SW 1271 (cell line): ENCODE measurements at places on chromosomes 2 and 18.

- DNase-seq: no peak
Measured at GRCh38 chr2:235070063-235070706, 118.4 kb downstream of the SH3BP4 start.

GRCh38 chr2:188345831-188346458 lies 54.3 kb downstream of the GULP1 start:
- no peak for DNase-seq

GRCh38 chr2:231546014-231546715 lies 15.9 kb upstream of the NMUR1 start:
- DNase-seq: no peak

- DNase-seq: no peak
Measured at GRCh38 chr2:27795093-27795834, 23.7 kb downstream of the MRPL33 start.

DNA sequence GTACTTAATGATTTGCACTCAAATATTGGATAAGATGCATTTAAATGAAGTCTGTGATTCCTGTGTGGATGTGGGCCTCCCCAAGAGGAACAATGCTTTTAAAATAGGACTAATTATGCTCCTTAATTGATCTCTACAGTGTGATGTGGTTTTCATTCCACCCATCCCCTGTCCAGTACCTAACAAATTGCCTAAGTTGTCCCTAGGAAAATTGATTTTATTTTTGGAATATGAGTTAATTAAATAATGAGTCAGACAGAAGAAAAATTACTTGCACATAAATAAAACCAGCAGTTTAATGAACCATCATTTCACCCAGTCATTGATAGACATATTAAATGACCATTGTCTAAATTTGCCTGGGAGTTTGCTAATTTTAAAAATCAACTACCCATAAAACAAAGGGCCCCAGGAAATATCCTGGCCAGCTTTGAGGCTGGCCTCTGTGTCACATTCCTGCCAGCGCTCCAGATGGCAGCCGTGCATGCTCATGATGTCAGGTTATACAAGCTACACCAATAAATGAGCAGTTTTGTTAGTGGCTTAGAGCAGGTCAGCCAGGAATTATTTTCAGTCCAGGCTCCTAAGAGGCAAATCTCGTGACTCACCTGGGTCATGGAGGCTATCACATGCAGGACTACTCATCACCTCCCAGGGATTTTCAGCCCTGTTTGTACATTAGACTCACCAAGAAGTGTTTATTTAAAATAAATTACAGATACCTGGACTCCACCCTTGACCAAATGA lies 31.9 kb downstream of the ABHD3 start:
- no peak for DNase-seq

- no peak for DNase-seq
Measured at GRCh38 chr2:200479692-200480265, 30.1 kb downstream of the KCTD18 start.

- DNase-seq: no peak
Measured at GRCh38 chr2:96883306-96883705, 13.4 kb upstream of the SEMA4C start.

DNA sequence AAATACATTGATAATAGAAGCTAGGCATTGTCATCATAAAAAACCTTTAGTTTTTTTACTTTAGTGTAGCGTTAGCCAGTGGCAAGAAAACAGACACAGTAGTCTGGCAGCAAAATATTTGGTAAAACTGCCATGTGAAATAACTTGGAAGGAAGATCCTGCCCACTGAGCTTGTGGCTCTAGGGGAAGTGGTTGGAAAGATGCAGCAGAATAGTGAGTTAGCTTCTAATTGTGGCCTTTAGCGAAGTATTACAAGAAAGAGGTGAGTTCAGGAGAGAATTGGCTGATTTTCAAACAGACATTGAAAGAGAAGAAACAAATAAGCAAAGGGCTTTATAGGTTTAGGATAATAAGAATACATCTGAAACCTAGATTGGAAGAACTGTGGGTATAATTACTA lies 1887.8 kb upstream of the CELF4 start:
- no peak for DNase-seq

- DNase-seq: no peak
Measured at GRCh38 chr2:6089474-6089873, 397.3 kb downstream of the SOX11 start.

- no peak for DNase-seq
Measured at GRCh38 chr18:2979871-2980790, 32.8 kb downstream of the LPIN2 start.

DNA sequence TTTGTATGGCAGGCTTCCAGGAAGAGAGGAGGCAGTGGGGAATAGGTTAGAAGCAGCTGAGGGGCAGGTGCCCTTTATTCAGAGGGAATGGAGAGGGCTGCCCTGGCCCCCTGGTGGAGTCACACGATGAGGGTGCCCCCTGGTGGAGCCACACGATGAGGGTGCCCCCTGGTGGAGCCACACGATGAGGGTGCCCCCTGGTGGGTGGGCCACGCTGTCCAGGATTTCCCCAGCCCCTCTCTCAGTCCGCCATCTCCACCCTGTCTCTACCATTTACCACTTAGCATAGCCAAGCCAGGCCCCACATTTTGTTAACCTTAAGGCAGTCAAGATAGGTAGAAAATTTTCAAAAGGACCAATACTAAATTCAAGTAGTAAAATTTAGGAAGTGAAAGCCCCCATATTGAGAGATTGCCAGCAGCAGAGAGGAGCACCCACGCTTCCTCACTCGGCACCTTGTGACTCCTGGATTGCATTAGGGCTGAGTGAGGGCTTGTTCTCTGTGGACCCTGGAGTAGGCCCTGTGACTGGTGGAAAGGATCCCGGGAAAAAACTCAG lies 10.4 kb upstream of the FAM228A start:
- no peak for DNase-seq

- DNase-seq: no peak
Measured at GRCh38 chr2:97759727-97760407, 46.5 kb downstream of the ZAP70 start.

DNA sequence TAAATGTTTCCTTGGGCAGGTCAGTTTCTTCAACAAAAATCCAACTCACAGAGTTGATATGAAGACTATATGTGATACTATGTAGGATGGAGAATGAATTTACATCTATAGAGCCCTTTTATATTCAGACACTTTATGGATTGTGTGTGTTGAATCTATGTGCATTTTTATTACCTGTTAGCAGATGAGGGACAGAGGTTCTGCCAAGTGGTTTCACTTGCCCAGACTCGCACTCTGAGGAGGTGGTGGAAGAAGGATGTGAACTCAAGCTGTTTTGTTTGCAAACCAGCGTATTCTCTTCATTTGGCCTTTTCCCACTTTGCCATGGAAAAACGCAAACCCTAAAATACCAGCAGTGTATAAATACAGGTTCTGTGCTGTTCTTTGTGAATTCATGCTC lies 237.6 kb downstream of the TDRD15 start:
- no peak for DNase-seq

DNA sequence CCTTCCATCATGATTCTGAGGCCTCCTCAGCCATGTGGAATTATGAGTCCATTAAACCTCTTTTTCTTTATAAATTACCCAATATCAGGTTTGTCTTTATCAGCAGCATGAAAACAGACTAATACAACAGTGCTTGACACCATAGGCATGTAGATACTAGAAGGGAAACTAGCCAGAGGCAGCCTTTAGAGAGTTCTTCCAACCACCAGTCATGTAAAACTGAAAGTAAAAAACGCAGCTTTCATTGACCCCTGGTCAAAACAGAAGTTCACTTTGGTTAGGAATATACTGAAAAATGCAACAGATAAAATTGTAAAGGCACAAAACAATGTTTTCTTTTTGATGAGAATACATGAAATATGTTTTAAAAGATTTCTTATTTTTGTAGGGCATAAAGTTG lies 122.8 kb upstream of the L3MBTL4 start:
- no peak for DNase-seq

DNA sequence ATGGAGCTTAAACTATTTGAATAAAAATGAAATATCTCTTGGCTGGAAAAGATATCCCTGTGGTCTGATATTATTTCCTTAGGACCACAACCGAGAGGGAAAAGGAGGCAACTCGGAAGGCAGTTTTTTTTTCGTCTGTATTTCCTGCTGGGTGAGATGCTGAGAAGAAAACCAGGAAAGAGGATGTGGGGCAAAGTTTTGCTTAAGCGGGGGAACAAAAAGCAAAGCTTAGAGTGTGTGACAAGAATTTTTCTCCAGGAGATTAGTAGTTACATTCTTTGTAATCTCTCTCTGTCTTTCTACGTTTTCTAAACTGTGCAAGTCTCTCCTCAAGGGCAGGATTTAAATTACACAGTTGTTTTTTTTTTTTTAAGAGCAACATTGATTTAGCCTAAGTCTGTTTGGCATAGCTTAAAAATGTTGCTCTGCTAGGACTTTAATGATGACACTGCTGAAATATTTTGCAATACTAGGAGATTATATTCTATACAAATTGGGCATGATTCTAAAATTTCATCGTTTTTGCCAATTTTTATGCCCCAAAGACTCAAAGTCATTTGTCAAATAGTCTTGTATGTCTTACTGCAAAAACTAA lies 258.5 kb downstream of the KCNS3 start:
- DNase-seq: no peak

DNA sequence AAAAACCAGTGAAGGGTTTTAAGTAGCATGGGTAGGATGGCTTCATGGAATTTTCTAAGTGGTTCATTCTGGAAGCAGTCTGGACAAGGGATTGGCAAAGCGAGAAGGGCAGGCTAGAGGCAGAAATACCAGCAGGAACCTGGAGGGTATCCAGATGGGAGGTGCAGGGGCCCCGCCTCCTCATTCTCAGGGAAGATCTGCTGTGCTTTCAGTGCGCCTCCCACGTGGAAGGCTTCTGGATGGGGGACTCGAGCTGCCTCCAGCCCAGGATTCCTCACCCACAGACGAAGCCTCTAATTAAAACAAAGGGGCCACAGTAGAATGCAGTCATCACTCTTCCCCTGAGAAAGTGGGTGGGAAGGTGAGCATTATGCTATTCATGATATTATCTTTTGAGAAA lies 79.8 kb downstream of the VSNL1 start:
- DNase-seq: no peak

- DNase-seq: peak; percentile 99
Measured at GRCh38 chr2:10407841-10408648, 40.1 kb downstream of the ODC1 start.

DNA sequence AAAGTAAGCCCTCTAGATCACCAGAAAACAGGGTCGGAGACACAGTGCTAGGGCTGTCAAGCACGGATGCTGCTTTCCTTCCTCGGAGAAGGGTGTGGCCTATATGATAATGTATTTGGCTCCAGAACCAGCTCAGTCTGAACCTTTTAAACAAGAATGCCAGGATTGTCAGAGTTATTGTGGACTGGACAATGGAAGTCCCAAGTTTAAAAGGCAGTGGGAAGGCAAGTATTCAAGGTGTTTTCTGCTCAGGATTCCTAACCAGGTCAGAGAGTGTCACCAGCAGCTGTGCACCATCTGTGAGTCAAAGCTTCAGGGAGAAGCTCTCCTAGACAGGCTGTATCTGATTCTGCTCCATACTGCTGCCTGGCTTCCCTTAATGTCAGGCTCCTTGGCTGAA lies 94.8 kb downstream of the SPOPL start:
- no peak for DNase-seq

DNA sequence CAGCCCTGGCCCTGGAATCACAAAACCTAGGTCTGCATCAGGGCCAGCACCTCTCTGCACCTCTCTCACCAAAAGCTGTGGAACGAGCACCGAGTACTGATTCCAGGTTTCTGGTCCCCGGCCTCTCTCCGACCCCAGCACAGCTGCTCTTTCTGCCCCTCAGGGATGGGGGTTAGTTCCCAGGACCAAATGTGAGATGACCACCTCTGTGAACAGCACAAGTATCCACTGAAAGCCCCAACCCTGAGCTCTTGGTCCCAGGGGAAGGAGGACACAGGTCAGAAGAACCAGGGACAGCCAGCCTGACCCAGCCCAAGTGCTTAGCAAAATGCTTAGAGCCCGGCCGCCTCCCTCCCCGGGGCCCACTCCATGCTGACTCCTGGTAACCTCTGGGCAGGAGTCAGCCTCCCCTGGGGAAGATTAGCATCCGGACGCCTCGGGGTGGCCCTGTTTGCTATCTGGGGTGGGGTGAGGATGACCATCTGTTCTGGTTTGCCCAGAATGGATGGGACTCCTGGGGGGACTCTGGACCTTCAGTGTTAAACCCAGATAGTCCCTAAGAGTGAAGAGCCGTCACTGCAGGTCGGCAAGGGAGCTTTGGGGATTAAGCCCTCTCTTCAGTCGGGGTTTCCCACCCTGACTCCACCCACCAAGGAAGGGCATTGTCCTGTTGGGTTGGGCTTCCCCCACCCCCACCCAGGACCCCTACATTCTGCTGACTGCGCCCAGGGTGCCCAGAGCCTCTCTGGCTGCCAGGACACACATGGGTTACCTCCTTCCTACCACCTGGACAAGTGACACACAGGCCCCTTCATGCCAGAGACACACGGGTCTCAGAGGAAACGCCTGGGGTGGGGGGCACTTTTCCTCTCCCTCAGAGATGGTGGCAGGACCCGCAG lies 9.4 kb upstream of the GPR55 start:
- no peak for DNase-seq

GRCh38 chr2:165522719-165523118 lies 53.2 kb downstream of the CSRNP3 start:
- no peak for DNase-seq

GRCh38 chr2:217150236-217150635 lies 290.4 kb upstream of the TNP1 start:
- DNase-seq: no peak

DNA sequence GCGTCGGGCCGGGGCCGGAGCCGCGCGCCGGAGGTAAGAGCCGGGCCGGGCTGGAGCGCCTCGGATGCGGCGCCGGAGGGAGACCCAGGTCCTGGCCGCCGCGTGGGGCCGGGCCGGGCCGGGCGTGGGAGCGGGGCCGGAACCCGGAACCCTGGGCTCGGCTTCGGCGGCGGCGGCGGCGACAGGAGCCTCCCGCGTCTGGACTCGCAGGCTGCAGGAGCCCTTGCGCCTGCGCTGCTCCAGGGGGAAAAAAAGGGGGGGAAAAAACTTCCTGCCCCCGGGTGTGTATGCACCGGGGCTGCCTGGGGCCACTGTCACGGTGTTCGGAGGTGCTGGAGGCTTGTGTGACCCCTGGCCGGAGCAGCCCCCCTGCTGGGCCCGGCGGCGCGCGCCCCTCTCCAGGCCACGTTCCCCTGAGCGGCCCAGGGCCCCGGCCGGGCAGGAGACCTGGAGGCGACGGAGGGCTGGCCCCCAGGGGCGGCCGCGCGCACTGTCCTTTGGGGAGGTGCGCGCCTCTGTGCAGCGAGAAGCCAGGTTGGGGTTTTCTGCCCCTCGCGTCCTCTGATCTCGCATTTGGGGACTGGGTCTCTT lies 864 bp downstream of the KLHL29 start:
- DNase-seq: no peak

DNA sequence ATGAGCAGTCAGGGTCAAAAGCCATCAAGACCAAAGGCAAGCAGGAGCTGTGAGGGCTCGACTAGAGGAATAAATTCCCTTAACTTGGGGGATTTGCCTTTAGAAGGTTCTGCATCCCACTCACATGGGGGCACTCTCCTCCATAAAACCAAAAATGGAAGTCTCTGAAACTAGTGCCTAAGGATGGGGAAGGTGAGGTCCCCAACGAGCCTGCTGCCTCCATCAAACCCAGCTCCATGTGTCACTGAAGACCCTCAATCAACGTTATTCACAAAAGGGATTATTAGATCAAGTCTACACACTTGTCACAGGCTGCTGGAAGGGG lies 254.9 kb upstream of the NCKAP5 start:
- DNase-seq: no peak

- DNase-seq: no peak
Measured at GRCh38 chr2:65055422-65056214, 598 bp upstream of the CEP68 start.

GRCh38 chr2:56465491-56465890 lies 281.7 kb downstream of the CCDC85A start:
- DNase-seq: no peak
